ENCODE measurements at places on chromosomes 13 and 19.

GRCh38 chr13:110132225-110132982 is 174.6 kb downstream of the COL4A1 start:
- no peak for DNase-seq

- DNase-seq, result no peak
Measured at GRCh38 chr19:8635422-8635821, 5.0 kb downstream of the NFILZ start.

- DNase-seq, result no peak
Measured at GRCh38 chr13:62129000-62129551, 713.4 kb upstream of the PCDH20 start.

GRCh38 chr19:53537521-53538377 is at the start of gene ZNF331:
TSS of gene ZNF331 (plus strand) at chr19:53538145. CDS start at chr19:53569377, 31,232 bp downstream.
- DNase-seq, result peak; percentile 87

DNA sequence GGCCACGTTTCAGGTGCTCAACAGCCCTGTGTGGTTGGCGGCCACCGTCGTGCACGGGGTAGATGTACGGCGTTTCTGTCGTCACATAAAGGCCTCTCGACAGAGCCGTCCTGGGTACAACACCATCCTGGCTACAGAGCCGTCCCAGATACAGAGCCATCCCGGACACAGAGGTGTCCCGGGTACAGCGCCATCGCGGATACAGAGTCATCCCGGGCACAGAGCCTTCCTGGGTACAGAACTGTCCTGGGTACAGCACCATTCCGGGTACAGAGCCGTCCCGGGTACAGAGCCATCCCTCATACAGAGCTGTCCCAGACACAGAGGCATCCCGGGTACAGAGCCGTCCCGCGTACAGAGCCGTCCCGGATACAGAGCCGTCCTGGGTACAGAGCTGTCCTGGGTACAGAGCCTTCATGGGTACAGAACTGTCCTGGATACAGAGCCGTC is 222.7 kb upstream of the SOX1 start:
- DNase-seq, result no peak

DNA sequence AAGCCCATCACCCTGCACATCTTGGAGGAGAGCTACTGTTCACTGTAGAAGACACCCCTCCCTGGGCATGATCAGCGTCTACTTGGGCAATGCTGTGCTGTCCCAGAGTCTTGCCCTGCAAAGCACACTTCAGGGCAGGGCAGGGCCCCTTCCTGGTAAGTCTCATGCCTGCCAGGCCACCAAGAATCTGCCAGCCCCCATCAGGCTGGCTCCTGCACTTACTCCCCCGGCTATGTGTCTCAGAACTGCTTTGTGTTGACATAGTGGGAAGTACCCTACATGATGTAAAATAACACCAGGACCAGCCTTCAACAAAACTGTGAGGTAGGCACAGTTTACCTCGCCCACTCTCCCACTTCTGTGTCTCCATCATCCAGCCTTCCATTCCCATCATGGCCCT is 27.8 kb upstream of the ATP12A start:
- no peak for DNase-seq

- DNase-seq, result no peak
Measured at GRCh38 chr19:18231775-18232174, 5.5 kb upstream of the PDE4C start.

DNA sequence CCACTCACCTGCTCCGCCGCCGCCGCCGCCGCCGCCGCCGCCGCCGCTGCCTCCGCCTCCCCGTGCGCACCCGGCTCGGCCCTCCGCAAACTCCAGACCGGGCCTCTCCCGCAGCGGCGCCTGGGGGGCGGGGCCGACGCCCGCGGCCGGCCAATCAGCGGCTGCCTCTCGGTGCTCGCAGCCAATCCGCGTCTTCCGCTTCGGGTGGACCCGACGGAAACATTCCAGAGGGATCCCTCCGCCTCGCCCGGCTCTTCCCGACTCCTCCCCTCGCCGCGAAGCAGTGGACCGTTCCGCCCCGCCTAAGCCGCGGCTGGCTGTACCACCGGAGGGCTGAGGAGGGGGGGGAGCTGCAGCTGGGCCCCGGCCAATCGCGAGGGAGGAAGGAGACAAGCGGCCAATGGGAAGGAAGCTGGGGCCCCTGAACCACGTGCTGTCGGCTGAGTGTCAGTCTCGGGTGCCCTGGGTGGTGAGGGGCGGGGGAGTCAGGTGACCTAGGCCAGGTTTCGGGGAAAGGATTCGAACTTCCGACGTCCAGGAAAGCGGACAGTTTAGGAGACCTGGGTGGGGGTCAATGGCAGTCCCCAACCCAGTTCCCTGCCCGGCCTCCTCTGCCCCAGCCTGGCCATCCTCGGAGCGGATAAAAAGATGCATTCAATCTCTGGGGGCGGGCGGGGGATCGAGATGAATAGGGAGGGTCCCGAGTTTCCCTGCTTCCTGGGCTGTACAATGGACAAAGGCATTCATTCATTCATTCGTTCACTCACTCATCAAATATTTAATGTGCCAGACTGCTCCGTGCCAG is at the start of gene GIPC1:
Gene GIPC1, minus strand, starts transcription at position 99 of the 805 bp plus-strand sequence. CDS start 13,151 bp downstream, outside the sequence.
- DNase-seq, result peak; percentile 84

DNA sequence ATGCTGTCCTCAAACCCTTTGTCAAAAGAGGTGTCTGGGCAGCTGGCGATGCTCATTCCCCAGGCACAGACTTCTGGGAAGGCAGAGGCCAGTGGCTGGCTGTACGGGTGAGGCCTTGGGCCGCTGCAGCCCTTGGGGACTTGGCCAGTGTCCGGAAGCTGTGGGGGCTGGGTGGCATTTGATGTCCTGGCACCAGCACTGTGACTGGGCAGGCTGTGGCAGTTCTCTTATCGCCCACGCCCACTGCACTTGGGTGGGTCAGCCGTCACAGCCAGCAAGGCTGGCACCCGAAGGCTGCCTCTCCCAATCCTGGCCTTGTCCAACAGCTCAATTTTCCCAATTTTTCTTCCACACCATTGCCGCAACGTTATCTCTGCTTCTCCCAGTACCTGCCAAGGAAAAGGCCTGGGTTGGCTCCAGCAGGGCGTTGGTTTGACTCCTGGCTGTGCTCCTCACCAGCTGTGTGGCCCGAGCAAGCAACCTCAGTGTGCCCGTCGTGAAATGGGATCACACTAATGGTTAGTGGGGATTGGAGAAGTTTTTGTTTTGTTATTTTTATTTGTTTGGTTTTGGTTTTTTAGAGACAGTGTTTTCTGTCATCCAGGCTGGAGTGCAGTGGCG is 12.7 kb upstream of the SLC44A2 start:
- DNase-seq, result no peak

DNA sequence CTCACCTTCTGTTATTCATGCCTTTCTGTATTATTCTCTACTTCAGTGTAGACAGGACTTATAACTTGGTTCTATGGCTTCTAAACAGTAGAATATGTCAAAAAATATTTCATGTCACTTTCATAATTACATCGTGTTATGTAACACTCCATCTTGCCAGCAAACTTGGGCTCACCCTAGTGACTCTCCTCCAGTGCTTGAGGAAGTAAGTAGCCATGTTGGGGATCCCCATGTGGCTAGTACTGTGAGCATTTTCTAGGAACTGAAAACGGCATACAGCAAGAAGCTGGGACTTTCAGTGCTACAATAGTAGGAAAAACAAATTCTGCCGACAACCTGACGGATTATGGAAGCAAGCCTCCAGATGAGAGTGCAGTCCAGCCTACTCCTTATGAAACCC is 495.6 kb downstream of the SLITRK6 start:
- DNase-seq, result no peak

DNA sequence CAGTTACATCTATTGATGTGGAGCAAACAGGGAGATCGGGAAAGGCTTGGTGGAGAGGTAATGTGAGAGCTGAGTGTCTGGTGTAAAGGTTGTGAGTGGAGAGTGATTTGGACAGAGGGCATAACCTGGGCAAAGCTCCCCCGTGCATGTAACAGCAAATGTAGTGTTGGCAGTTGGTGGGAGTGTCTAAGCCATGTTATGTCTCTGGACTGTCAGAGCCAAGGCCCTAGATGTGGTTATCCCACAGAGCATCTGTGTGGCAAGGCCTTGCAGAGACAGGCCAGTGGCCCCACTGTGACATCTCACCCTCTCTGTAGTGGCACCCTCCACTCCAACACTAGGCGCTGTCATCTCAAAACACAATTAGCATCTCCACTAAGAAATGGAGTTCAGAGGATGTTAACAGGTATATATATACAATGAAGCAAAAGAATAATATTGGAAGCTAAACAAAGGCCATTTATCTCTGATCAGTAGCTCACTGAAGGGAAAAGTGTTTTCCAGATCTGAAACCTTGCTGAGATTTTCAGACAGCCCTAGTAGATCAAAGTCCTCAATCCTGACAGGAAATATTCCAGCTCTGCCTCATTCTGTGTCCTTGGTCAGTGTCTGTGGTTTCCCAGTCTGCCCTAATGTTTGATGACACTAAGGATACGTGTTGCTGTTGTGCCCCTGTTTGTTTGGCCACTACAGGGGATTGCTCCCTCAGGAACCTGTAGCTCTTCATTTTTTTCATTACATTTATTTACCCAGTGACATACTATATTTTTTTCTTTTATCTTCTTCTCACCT is 20.2 kb downstream of the POLR1D start:
- no peak for DNase-seq

GRCh38 chr19:14061751-14062557 is at the start of gene PALM3:
TSS of gene PALM3 (minus strand) at chr19:14062076. CDS start at chr19:14061980, 96 bp downstream.
- DNase-seq, result no peak

DNA sequence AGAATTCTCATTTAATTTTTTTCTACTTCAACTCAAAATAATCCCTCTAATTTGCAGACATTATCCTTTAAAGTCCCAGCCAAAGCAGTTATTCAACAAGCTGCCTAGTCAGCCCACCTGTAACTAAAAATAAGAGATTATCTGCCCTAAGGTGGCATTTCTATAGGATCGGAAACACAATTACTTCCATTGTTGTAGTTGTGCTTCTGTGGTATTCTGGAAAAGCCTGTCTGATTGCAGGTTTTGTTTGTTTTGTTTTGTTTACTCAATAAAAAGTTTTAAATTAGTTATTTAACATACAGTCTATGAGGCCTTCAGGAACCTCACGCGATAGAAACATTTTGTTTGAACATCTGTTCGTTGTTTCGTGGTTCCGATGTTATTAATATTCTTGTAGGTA is 101.0 kb downstream of the ZIC5 start:
- no peak for DNase-seq
